Vagina (tissue), 2 donors: ENCODE measurements at places on chromosomes 2 and 18. TPM values are rescaled to one million over a fixed set of nuclear protein-coding genes. Genes with fewer than 3 reads are reported as not detected.

The LCT gene
- not detected for total RNA-seq

The PARD6G gene
- total RNA-seq = 32.7 TPM

The DTNA gene
- 18.4 TPM for total RNA-seq

The CROCC2 gene
- 0.49 TPM for total RNA-seq

DNA sequence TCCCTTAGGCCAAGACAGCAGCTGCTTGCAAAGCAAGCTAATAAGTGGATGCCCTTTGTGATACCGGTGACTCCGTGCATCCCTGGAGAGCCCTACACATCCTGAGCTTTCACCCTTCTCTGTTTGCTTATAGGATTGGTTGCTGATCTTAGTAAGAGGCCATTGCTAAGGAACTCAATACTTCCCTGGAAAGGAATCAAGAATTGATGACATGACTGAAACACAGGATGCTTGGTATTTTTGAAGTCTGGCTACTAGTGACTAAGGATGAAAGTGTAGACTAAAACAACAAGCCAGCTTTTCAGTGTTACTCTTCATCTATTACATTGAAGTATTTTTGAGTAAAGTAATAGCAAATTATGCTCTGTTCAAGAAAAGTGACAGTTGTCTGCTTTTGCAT lies 123.0 kb upstream of the SERPINE2 start:
- peak; percentile 60 for DNase-seq

DNA sequence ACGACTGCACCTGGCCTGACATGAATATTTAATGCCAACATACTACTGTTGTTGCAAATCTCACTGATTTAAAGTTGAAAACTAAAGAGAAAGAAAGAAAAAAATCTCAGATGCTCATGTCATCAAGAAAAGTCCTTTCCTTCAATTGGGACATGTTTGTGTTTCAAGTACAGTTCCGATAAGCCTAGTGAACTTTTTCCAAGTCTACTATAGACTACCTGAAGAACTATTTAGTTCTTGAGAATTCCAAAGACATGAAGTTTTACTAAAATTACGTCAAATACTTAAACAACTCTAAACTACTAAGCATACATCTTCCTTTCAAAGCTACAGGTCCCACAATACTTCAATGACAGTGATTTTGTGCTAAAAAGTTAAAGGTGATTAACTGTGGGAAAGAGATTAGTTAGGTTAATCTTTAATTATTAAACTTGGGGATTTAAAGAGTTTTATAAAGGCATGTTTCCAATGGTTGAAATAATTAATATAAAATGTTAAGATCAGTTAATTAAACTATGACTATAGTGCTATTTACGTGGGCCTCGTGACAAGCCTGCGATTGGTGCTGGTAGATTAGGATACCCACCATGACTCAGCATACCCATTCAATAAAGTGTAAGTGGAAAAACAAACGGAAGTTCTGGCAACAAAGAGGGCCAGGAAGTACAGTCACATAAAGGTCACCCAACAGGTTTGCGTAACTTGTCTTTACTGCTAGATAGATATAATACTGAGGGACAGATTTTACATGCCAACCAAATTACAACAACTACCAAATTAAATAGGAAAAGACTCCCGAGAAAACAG lies 55.5 kb downstream of the SEPTIN10 start:
- no peak for DNase-seq

GRCh38 chr2:135890835-135891234 lies 14.6 kb upstream of the MCM6 start:
- no peak for DNase-seq

DNA sequence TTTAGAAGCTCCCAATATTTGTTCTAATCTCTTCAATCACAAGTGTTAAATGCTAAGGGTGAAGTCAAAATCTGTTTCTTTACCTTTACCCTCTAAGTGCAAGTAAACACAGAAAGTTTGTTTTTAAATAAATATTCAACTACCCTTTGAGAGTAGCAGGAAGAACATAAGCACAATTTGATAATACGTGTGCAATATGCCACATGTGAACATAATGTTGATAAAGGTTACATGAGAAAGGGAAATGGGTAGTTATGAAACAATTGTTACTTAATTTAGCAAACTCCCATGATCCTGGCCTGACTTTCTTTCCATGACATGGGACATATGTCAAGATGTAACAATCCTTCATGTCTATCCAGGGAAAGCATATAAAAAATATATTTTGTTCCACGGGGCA lies 7.1 kb downstream of the SPRED2 start:
- no peak for DNase-seq

GRCh38 chr18:46388286-46388685 lies 268.7 kb downstream of the LOXHD1 start:
- no peak for DNase-seq

DNA sequence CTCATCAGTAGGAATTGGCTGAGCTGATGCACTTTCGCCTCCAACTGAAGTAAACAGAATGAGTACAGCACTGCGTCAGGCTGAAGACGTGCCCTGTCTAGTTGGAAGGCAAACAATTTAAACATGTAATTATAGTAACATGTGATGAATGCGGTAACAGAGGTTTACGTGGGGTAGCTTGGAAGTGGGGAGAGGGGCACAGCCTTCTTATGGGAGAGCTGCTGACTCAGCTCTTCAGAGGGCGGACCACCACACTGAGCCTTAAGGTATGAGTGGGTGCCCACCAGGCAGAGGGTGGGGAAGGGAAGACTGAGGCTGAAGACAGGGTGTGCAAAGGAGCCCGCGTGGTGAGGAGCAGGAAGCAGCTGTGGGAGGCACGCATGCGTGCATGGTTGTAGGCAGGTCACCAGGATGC lies 6.2 kb upstream of the EHD3 start:
- peak; percentile 79 for DNase-seq

DNA sequence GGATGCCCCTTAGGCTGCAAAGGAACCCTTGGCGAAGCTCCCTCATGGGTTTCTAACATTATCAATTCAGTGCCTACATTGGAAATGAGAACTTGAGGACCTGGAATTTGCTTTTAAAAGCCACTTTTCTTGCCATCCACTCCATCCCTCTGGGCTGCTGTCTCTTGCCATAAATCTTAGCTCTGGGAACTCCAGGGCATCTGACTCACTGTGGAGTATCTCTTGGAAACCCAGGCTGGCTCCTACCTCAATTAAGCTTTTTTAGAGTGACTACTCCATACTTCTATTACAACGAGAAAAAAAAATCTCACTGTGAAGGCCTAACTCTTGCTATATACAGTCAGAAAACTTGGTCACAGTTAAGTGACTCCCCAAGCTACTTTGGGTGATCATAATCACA lies 227.2 kb upstream of the SETBP1 start:
- no peak for DNase-seq

- DNase-seq = no peak
Measured at GRCh38 chr2:144041612-144042011, 478.3 kb downstream of the ZEB2 start.

DNA sequence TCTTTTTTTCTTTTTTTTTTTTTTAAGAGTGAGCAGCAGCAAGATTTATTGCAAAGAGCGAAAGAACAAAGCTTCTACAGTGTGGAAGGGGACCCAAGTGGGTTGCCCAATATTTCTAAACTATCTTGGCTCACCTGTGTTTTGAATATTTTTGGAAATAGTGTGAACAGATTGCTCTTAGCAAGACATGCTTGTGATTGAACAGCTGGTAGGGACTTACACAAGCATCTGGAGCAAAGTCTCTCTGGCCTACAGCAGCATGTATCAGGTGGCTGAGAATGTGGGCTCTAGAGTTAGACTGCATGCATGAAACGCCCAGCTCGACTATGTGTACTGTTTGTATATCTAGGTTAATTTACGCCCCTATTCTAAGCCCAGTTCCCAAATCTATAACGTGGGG lies 40.3 kb upstream of the FBXO11 start:
- no peak for DNase-seq

GRCh38 chr2:118119158-118119727 lies 31.0 kb downstream of the INSIG2 start:
- no peak for DNase-seq

DNA sequence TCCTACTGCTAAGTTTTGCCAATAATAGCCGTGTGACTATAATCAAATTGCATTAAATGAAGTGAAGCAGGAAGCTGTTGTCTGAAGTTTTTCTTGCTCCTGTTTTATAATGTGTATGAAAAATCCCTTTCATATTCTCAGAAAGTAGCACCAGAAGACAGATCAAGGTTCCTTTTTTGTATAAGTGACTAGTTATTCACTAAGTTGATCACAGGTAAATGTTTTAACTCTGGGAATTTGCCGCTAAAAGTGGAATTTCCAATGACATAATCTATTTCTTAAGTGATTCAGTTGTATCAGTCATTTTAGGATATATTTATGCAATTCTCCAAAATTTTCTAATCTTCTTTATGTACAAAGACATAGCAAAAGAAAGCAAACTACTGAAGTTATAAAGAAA lies 99.6 kb downstream of the DPP4 start:
- DNase-seq = no peak

GRCh38 chr2:72012886-72013574 lies 134.6 kb downstream of the CYP26B1 start:
- DNase-seq = peak; percentile 75

DNA sequence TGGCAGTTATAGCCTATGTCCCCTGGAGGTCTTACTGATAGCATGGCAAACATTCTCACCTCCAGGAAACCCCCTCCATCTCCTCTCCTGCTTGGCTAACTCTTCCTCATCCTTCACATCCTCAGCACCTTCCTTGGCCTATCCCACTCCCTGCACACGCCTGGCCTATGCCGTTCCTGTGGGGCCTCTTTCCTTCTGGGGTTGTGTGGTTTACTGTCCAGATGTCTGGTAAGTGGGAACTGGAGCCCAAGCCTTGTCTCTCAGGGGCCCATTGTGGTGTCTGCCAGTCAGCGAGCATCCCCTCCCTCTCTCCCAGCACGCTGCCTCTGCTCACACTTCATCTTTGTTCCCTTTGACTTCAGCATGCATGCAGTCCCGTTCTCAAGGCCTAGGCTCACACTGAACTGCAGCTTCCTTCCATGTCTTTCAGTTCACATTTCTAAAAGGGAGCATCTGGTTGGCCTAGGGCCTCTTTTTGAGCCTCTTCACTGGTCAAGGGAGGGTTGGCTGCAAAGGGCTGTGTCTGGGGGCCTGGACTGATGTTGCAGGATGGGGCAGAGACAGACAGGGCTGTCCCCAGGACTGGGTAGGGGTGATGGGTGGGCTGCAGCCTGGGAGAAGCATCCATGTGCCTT lies 13.1 kb downstream of the SPR start:
- no peak for DNase-seq

- DNase-seq = no peak
Measured at GRCh38 chr18:23870676-23871380, 143.7 kb upstream of the TTC39C start.

GRCh38 chr2:226086190-226086589 lies 686.7 kb downstream of the NYAP2 start:
- DNase-seq = no peak

DNA sequence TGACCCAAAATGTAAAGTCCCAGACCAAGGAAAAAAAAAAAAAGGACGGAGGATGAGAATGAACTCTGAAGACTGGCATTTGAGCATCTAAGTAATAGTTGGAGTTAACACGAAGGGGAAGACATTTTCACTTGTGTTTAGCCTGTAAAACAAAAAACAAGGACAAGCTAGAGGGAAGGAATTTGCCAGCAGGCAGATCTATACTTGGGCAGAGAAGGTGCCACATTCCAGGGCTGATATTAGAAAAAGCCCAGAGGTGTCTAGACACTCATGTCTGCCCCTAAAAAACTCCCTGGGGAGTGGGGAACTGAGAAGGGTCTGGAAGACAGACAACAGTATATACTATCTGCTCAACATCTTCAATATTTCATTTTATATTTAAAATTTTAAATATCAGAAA lies 171.1 kb downstream of the ZEB2 start:
- DNase-seq = no peak

DNA sequence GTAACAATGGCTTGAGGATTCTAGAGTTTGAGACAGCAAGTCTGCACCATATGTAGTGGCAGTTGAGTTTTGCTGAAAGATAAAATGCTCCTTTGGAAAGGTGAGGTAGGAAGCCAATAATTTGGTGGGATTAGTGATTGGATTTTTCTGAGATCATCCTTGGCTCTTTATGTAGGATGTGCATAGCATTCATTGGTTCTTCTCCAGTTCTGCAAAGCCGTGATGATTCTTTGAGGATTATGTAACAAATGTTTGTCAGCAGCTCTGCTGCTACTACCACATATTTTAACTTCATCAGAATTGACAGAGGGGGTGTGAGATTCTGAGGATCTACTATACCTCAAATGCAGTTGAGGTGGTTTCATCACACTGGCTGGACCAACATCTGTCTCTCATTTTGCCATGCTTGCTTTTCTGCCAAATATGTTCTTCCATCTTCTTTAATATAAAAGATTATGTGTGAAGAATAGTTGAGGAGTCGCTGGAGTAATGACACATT lies 188.9 kb upstream of the RASGRP3 start:
- no peak for DNase-seq

GRCh38 chr2:219702796-219703545 lies 75.5 kb downstream of the SLC4A3 start:
- DNase-seq = peak; percentile 70

GRCh38 chr18:75246721-75247610 lies 36.4 kb downstream of the TSHZ1 start:
- DNase-seq = no peak

DNA sequence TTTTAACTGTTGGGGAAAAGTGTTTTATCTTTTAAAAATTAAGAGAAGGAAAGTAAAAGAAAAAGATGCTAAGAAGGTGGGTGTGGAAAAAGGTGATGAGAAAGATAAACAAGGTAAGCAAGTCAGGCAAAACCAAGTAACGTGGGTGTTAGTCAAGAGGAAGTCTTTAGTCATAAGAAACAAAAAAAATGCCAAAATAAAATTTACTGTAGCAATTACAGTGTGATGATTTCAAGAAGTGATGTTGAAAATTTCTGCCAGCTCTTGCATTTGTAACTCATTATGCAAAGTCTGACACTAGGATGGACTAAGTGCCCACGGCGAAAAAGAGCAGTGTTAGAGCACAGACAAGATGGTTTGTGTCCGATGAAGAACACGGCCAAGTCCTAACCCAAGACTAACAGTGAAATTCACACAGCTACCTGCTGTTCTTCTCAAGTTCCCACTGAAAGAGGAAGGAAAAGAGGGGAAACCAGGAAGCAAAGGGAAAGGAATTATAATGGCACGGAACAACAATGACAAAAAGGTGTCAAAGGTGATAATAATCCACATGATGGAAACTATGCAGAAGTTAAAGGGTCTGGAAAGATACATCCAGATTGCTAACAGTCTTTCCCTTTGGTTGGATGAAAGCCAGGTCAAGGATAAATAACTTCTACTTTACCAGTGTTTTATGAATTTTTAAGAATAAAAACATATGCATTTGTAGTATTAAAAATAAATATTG lies 34.1 kb downstream of the NOL10 start:
- no peak for DNase-seq

GRCh38 chr18:52069201-52069600 lies 270.8 kb upstream of the DCC start:
- DNase-seq = no peak
